ENCODE measurements at places on chromosomes 1 and 21.

DNA sequence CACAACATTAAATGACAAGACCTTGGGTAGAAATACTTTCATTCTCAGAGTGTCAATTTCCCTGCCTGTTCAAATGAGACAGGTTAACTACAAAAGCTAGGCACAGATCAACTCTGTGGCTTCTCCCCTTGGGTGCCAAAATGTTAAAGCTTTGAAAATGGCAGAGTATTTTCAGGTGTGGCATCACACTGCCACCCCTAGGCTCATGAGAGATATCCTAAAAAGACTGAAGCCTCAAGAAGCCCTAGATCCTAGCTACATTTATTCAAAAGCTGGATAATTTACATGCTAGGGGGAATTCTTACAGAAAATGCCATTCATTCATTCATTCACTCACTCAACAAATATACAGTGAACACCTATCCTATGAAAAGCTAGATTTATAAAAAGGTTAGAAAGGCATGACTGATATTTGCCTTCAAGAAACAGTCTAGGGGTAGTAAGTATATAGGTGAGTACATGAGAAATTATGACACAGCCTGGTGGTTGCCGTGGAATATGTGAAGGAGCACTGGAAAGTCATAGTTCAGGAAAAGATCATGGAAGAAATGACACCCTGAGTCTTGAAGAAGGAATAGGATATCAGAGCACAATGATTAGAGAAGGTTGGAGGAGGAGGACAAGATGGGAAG lies 15.9 kb upstream of the RAB4A start:
- no peak for DNase-seq

DNA sequence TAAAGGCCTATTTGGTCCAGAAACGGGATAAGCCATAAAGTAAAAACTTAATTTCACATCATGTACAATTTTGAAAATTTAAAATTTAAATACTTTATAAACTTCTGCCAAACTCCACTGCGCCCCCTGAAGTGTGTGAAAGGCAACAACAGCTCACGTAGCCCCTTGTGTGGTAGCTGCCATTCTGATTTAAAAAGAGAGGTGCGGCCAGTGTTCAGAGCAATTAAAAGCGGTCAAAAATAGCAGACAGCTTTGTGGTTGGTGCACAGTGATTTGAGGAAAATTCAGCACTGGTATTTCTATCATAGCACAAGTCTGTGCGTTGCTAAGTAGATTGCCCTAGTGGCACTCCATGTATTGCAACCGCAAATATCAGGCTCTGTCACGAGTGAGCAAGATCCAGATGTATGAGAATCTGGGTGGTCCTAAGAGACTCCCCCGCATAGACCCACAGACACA lies 122.5 kb downstream of the ATG4C start:
- no peak for DNase-seq

- DNase-seq: no peak
These were observed 111.9 kb downstream of the XCL2 start for GRCh38 chr1:168431882-168432281.

- no peak for DNase-seq
These were observed 12.4 kb downstream of the PLPP3 start for GRCh38 chr1:56566994-56567393.

GRCh38 chr1:209219791-209220524 lies 363.6 kb upstream of the CAMK1G start:
- DNase-seq: no peak

- DNase-seq: no peak
These were observed 26.4 kb upstream of the RUNX1 start for GRCh38 chr21:35075546-35075945.

DNA sequence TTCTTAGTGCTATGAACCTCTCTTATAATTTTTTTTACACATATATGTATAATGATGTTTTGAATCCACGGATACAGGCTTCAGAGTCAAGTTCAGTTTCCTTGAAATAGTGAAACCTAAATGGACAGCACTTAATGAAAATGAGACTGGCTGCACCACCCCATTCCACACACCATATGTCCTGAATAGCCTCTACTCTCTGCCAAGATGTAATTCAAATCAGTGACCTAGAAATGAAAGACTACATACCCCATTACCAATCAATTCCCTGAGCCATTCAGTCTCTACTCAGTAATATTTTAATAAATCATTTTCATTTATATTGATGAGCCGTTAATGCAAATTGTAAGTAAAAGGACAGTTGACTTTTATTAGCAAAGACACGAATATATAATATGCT lies 614.9 kb upstream of the TMPRSS15 start:
- DNase-seq: no peak

DNA sequence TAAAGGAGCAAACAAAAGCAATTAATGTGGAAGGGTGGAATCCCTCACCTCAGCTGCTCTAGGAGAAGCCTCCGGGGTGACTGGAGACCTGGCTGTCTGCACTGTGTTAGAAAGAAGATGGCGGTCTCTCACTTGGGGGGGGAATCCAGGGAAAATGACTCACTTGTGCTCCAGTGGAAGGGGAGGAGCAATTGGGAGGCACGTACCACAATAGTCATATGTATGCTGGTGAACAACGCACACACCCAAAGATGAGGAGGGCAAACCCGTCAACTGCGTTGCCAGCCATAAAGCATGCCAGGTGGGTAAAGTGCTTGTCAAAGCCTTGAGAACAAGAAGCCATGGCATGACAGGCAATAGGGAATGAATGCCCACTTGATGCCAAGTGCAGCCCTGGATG lies 22.1 kb downstream of the PLEKHA6 start:
- DNase-seq: no peak

Measured in HFF-Myc (cell line).